ENCODE measurements at places on chromosomes 1 and 21. TPM values are rescaled to one million over a fixed set of nuclear protein-coding genes. Genes with fewer than 3 reads are reported as not detected.

The ADORA1 gene
- 8.5 TPM for total RNA-seq

The ZNF691 gene
- 22.6 TPM for total RNA-seq

DNA sequence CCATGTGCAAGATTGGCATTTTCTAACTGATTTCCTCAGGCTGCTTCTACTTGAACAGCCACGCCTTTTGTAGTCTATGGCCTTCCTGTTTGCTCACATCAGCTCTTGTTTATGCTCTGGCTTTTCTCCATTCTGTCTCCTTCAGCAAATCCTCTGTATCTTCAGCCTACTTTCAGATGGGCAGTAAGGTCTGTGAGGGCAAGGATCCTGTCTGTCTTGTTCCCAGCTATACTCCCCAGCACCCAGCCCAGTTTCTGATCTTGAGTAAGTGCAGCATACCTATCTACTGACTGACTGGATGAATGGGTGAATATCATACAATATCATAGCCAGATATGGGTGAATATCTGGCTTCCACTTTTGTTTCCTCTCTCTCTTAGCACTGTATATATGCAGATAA, 438.1 kb downstream of the LMO4 start:
- DNase-seq = no peak

DNA sequence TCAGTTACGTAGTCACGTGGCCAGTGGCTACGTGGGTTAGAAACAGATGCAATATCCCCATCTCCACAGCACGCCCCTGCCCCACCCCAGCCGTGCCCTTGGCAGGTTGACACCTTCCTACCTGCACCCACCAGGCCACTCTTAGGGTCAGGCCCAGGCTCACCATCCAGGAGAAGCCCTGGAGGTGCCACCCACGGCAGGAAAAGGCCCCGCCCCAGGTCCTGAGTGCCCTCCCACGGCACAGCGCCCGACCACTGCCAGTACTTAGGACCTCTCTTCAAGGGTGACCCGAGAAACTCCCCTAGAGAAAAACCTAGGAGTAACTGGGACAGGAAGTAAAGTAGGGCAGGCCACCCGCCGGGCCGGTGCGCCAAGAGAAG, 1.5 kb downstream of the C1orf35 start:
- no peak for DNase-seq

DNA sequence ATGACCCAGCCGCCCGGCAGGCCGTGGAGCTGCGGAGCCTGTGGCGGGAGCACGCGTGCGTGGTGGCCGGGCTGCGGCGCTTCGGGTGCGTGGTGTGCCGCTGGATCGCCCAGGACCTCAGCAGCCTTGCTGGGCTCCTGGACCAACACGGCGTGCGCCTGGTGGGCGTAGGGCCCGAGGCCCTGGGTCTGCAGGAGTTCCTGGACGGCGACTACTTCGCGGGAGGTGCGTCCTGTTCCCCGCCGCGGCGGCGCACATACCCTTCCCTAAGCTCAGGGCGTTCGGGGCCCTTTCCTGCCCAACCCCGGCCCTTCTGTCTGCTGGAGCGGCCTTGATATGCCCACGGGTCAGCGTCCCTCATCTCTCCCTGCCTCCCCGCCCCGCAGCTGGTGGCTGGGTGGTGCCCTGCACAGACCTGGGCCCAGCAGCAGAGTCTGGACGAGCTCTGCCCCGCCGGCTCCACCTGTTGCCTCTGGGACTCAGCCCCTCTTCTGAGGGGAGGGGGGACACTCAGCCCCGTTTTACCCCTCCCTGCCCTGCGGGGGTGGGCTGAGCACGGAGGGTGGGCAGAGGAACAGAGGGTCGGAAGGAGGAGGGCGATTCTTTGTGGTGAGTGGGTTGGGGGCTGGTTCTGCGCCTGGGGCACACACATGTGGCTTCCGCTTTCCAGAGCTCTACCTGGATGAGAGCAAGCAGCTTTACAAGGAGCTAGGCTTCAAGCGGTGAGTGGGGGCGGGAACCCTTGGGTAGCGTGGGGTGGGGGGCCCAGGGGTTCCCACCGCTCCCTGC, 688 bp downstream of the PRXL2B start:
- DNase-seq = peak; percentile 51

DNA sequence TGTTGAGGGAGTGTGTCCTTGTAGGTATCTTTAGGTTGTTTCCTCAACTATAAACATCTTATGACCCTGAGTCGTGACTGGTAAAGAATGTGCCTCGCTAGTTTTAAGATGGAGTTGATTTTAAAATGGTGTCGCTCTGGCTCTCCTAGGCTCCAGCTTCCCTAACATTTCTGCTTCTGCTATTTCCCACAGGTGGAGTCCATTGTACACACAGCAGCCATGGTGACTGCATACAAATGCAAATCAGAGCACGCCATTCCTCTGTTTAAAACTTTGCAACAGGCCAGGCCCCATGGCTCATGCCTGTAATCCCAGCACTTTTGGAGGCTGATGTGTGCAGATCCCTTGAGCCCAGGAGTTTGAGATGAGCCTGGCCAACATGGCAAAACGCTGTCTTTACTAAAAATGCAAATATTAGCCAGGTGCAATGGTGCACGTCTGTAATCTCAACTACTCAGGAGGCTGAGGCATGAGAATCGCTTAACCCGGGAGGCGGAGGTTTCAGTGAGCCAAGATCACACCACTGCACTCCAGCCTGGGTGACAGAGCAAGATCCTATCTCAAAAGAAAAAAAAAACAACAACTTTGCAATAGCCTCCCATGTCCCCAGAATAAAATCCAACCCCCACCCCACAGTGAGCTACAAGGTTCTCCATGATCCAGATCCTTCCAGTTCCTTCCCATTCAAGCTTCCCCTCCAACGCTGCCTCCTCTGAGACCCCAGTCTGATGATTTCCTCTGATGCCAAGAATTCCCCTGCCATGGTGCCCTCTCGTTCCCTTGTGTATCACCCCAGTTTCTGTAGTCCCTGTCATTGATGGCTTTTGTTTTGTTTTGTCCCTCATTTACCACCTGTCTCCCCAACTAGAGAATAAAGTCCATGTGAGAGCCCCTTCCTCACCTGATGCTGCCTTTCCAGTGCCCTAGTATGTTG, 36.9 kb upstream of the KLHDC7A start:
- no peak for DNase-seq

The AK5 gene
- 0.18 TPM for total RNA-seq

DNA sequence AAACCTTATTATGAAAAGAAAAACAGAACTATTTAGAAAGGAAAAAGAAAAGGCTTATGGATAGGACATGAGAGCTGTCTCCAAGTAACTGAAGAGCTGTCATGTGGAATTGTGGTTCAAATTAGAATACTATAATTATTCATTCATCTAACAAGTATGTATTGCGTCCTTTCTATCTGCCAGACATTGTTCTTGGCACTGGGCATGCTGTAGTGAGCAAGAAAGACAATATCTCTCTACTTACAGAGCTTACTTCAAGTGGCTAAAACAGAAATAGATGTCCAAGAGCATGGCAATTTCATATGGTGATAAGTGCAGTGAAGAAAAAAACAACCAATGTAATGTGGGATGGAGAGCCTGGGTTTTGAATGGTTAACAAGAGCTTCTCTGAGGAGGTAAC, 413.0 kb downstream of the DPYD start:
- peak; percentile 34 for DNase-seq

DNA sequence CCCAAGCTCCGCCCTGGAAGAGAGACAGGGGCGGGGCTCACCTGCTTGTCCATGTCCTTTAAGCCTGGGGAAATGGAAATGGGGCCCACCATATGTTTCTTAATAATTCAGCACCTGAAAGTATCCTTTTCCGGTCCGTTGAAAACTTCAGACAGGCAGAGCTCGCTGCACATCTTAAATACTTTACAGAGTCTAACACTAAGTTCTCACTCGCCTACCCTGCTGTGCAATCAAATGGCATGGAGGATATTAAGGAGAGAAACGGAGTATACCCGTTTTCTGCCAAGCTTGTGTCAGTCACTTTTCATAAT, 467 bp upstream of the CC2D1B start:
- DNase-seq = no peak

Data from cardiac muscle cell (in vitro differentiated cells and primary cell).